Stimulated activated CD8-positive, alpha-beta memory T cell treated with anti-CD3 and anti-CD28 coated beads, Interleukin-2, amount 100 ng/mL, for 48 hours (primary cell): ENCODE measurements at places on chromosomes 6 and 20.

- no peak for DNase-seq
Observed at GRCh38 chr6:155530219-155530834, 74.7 kb upstream of the NOX3 start.

DNA sequence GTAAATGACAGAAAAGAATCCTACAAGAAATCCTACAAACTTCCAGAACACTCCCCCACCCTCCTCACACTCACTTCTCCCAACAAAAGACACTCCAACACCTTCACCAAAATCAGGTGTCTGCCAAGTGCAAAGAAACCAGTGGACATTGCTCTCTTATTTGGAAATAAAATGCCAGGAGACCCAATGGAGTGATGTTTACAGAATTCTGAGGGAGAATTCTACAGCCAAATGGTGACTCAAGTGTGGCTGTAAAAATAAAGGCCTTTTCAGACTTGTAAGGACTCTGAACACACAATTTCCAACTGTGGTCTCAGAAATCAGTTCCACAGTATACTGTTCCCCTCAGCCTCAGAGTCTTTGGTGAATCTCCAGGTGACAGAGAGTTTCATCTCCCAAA, 109.6 kb upstream of the CARMIL1 start:
- no peak for DNase-seq

DNA sequence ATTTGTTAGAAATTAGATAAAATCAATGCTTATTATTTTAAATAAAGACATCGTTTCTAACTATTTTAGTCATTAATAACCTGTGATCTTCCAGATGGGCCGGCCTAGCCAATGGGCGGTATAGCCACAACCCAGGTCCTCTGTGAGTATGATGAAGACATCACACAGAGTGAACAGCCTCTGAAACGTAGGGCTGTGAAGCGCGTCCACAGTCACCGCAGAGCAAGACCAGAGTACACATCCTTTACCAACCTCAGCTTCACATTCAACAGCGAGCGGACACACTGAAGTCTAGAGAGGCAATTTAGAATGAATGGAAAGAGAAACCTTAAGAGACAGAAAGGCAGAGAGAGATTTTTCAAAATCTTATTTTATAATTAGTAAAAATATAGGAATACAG, 125.0 kb upstream of the RPS6KA2 start:
- no peak for DNase-seq

DNA sequence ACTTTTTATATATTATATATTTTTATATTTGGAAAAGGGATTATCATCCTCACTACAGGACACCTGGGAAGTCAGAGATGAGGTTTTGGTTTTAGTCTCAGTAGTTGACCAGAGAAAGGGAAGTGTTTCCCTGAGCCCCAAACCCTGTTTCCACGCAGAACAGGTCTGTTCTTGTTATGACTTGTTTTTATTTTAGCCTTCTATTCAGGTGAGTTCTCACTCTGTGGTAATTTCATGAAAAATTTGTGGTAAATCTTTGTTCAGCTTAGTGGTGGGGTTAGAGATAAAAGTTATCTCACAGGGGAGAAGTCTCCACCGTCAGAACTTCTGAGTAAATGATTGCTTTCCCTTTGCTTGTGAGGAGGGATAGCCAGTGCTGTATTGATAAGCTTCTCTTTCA, 224.9 kb downstream of the FARS2 start:
- no peak for DNase-seq

DNA sequence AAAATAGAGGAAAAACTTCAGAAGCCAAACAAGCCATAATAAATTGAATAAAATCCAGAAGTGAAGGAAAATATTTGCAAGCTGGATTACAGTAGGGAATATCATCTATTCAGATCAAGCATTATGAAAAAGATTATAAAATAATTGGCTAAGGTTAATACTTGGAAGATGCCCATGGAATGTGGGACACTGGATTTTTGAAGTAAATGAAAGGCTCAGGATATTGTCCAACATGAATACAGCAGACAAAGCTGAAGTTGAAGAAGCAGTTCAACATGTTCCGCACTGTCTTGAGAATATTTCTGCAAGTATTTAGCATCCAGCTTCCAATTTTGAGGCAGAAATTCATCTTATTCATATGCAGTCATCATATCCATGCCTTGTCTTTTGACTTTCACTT, 1278.4 kb upstream of the GJE1 start:
- DNase-seq, result no peak

- DNase-seq, result no peak
Observed at GRCh38 chr20:51540580-51540979, 1.9 kb downstream of the NFATC2 start.

GRCh38 chr6:45757443-45758130, 258.1 kb downstream of the CLIC5 start:
- DNase-seq, result no peak

- DNase-seq, result no peak
Observed at GRCh38 chr20:30811885-30812671, 445.4 kb upstream of the DEFB115 start.

GRCh38 chr20:24959591-24960301, 10.7 kb downstream of the CST7 start:
- DNase-seq, result no peak

DNA sequence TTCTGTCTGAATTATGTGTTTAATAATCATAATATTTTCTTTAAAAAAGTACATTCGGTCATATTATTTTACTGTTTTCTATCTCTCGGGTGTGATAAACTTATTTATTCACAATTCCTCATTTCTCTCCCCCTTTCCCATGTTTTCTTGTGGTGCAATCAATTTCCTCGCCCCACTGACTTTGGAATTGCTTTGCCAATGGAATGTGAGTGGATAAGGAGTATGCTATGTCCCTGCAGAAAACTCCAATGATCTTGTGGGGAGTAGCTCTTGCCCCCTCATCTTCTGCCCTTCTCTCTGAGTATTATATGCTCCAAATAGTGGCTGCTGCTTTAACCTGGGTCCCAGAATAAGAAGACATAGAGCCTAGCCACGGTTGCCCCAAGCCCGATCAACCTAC, 64.1 kb downstream of the HMGN3 start:
- no peak for DNase-seq

DNA sequence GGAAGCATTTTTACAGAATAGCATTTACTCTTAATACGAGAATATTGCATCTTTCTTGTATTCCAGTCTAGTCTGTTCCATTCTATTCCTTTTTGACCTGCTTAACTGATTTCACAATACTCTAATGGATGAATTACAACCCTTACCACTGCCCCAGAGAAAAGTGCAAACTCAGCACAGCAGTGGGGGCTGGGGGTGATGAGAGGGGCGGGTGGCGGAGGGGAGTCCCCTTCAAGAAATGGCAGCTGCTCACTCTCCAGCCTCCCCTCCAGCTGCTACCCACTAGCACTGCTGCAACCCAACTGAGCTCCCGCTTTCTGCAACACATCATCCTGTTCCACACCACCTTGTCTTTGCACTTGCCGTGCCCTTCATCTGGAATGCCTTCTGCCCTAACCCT, 30.1 kb downstream of the PIM1 start:
- no peak for DNase-seq

DNA sequence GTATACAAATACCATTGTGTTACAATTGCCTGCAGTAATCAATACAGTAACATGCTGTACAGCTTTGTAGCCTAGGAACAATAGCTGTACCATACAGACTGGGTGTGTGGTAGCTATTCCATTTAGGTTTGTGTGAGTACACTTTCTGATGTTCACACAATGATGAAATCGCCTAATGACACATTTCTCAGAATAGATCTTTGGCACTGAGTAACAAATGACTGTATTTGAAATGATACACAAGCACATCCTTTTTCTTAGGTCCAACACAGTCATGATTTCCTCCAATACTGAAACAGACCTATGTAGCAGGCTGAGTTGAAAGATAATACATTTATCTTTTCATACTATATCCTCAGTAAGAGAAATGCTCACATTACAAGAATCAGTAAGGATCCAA, 13.9 kb downstream of the KHDRBS2 start:
- no peak for DNase-seq

DNA sequence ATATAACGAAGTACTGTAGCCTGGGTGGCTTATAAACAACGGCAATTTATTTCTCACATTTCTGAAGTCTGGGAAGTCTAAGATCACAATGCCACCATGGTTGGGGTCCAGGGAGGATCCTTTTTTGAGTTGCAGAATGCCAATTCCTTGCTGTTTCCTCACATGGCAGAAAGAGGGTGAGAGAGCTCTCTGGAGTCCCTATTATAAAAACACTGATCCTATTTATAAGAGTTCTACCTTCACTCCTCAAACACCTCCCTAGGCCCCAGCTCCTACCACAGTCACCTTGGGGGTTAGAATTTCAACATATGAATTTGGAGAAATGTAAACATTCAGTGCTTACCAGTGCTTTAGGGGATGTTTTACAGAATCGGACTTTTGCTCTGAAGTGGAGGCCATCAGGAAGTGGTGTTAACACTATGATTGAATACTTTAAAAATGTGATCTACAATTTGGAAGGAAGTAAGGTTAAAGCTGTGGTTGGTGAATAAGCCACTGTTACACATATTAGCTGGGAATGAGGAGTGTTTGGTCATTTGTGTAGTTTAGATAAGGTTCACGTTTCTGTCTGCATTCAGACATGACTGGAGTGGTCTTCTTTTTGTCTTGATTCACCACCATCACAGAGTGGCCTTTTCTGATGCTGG, 79.9 kb upstream of the SPTLC3 start:
- DNase-seq, result no peak

DNA sequence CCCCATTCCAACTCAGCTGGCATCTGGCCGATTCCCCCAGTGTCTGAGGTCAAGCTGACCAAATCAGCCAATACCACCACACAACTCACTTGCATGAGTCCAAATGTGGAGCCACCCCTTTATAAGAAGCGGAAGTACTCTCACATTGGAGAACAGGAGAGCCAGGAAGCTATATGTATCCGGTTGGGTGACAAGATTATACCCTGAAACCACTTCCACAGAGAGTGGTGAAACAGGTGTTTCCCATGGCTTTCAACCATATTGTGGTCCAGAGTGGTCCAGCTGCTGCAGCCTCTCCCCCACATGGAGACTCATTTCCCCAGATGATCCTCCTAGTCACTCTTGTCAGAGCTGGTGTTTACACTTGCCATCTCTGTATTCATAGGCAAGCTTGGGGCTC, 24.0 kb upstream of the SERINC1 start:
- no peak for DNase-seq

DNA sequence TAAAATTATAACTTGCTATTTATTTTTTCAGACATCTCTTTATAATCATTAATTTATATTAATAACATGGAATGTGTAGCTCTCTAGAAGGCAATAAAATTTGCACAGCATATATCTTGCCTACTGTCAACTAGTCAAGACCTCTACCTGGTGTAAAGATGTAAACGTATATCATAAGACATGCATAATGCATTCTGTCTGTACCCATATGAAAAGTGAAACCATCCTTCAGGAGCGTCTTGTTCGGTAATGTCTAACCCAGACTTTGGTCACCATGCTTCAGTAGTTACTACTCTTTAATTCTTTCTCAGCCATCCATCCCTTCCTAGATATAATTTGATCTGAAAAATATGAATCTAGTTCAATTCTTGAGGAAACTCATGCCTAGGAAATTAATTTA, 21.0 kb downstream of the CEP43 start:
- no peak for DNase-seq

DNA sequence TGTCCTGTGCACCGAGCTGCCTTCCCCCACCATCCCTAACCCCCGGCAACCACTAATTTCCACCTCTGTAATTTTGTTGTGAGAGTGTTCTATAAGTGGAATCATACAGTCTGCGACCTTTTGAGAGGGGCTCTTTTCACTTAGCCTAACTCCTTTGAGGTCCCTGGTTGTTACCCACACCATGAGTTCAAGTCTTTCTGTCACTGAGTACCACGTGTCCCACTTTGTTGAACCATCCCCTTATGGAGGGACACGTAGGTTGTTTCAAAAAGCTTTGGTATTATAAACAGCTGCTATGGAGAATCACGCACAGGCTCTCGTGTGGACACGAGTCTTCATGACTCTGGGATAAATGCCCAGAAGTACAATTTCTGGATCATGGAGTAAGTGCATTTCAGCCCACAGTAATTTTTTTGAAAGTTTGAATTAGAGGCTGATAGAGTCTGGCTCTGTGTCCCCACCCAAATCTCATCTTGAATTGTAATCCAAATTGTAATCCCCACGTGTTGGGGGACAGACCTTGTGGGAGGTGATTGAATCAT, 9.5 kb downstream of the FAM209B start:
- DNase-seq, result no peak

DNA sequence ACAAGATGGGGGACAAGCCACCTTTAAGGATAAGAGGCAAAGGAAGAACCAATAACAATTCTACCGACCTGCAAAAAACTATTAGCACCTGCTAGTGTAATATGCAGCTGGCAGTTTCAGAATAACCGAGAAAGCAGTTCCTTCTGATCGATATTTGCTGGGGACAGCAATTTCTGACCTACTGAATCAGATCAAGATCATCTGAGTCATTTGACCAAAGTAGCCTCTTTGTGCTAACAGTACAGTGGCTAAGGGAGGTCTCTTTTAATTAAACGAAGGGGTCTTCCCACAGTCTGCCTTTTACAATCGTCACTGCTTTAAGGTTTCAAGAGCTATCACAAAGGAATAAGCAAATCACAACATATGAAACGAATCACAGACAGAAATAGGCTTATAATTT, 318.9 kb downstream of the BTBD9 start:
- no peak for DNase-seq
